ENCODE measurements at places on chromosomes 4 and X.
A peak's percentile ranks its signal among the peaks of the same experiment; 100 is the strongest.

DNA sequence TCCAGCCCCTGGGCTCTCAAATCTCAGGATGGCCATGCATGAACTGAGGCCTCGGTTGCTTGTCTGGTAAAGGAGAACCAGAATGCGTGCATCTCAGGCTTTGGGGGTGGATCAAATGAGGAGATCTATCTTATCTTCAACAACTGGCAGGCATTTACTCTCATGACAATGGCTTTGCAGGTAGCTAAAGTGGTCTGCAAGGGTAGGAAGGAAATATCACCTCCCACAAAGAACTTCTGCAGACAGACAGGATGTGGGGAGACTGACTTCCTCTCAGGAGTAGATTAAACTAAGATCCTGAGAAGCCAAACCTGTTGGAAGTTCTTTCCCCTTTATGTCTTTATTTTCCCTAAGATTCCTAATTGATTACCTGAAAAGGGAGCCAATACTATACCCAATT is 7.8 kb downstream of the LDB2 start:
- no peak for DNase-seq

- peak; percentile 97 for DNase-seq
Measured at GRCh38 chr4:47463235-47463956, at the start of gene COMMD8. Gene COMMD8 (minus strand): TSS chr4:47463702. CDS start chr4:47463651, 51 bp downstream.

GRCh38 chr4:85734424-85734831 is 259.5 kb downstream of the ARHGAP24 start:
- no peak for DNase-seq

DNA sequence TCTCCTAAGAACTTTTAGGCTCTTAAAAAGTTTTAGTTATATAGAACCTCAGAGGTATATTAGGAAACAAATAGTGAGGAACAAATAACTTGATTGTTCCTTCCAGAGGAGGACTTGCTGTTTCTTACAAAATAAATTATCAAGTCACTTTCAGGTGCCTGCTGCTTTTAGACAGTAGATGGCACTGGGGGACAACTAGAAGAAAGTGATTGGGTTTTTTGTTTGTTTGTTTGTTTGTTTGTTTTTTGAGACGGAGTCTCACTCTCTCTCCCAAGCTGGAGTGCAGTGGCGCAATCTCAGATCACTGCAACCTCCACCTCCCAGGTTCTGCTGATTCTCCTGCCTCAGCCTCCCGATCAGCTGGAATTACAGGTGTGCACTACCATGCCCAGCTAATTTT is 35.4 kb upstream of the CDKL5 start:
- DNase-seq = no peak

DNA sequence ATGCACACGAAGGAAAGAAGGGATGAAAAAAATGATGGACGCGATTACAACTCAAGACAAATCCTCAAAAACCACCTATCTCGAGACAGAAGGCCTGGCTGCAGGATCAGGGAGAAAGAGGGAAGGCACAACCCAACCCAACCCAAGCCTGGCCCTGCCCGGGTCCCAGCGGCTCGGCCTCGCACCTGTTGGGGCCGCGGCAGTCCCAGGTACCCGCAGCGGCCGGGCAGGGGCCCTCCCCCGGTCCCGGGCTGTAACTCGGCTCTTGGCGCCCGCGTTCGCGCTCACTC is 464 bp downstream of the RASGEF1B start:
- no peak for DNase-seq

DNA sequence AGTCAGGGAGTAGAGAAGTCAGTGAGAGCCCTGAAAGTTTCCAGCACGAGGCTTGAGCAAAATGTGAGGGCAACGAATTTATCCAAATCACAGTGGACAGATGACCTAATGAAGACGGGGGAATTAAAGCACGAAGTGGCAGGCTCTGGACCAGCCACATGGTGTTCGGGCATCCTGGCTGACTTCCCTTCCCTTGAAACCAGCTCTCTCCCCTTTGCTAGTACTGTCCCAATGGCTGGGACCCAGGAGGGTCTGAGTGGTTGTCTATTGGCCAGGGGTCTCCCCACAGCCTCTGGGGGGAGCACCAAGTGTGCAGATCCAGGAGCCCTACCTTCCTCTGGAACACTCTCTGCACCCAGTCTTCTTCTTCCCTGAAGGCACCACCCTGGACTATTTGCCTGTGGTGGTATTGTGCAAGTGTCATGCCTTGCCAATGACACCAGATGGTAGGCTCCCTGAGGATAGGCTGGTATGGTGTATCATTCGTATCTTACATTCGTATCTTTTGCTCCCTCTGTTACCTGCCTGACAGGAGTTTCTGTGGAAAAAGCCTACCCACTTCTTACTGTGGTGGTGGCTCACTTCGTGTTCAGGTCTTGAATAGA is 2.1 kb downstream of the APLN start:
- no peak for DNase-seq

DNA sequence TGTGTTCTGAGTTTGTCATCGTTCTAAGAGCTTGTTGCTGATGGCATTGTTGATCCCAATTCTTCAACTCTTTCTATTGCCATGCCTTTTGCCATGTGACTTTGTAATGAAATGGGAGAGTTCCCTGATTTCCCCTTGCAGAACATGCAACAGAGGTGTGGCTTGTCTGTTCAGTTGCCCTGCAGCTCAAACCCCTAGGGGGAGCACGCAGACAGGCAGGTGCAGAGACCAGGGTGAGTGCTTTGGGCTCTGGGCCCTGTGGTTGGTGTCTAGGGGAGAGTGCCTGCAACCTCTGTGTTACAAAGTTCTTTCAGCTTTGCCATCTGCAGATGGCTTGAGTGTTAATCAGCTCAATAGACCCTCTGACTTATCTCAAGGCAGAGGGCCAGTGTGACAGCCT is 332.7 kb downstream of the MID1IP1 start:
- peak; percentile 44 for DNase-seq

- no peak for DNase-seq
Measured at GRCh38 chr4:16627999-16628398, 270.4 kb downstream of the LDB2 start.

- DNase-seq = no peak
Measured at GRCh38 chr4:163391756-163392155, 48.1 kb downstream of the NPY5R start.

GRCh38 chr4:118225511-118225910 is 127.3 kb downstream of the PRSS12 start:
- no peak for DNase-seq

DNA sequence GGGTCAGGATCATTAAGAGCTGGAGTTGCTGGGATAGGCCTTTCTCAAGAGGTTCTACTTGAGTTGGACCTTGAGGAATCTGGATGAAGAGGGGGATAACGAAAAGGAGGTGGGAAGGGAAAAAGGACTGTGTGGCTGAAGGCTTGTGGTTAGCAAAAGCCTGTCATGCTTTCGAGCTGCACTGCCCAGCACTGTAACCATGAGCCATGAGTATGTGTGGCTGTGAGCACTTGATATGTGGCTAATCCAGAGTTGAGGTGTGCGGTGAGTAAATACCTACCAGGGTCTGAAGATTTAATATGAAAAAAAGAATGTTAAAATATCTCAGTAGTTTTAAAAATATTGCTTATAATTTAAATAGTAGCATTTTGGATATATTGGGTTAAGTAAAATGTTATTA is 11.4 kb downstream of the TMEM165 start:
- DNase-seq = no peak

GRCh38 chr4:162770761-162771490 is 395.8 kb downstream of the NAF1 start:
- DNase-seq = no peak

GRCh38 chrX:101029665-101030064 is 22.2 kb downstream of the TRMT2B start:
- no peak for DNase-seq

DNA sequence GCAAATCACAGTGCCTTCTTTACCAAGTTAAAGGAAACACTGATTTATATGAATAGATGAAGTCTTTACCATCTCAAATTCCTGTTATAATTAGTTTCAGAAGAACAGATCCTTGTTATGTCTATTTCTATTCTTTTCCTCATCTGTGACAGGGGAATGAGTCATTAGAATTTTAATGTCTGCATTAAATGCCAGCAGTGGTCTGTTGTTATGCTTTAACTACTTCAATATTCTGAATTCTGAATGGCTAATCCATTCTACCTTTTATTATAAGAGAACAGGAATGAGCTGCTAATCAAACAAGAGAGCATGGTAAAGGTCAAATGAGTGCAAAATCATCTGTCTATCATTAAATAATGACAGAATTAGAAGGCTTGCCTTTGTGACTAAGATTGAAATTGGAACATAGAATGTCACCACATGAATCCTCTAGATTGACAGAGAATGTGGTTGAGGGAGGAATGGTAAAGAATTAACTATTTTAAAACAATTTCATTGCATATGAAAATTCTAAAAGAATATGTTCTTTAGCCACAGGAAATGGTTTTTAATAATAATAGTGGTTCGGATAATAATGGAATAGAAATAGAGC is 935.5 kb downstream of the ADGRL3 start:
- no peak for DNase-seq

DNA sequence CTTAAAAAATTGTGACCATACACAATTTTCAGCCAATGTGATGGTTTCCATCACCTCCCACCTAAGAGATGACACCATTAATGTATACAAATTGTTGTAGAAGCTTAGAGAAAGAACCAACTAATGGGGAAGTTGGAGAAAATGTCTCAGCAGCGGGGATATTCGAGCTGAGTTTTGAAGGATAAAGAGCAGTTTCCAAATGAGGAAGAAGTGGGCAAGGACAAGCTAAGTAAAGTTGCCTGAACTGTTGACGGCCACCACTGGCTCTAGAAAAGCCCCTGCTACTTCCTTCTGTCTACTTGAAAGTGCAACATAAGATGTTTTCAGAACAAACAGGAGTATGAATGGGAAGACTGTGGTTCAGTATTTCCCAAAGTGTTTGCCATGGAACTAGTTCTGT is 92.0 kb downstream of the CHRNA9 start:
- DNase-seq = no peak

DNA sequence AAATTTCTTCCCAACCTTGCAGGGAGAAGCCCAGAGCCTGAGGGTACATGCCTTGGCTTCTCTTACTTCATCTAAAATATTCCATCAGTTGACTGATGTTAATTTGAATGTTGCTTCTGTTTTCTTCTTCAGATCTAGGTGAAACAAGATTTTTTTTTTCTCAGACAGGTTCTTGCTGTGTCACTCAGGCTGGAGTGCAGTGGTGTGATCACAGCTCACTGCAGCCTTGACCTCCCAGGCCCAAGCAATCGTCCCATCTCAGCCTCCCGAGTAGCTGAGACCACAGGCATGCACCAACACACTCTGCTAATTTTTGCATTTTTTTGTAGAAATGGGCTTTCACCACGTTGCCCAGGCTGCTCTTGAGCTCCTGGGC is 62.1 kb upstream of the KLF3 start:
- DNase-seq = no peak

DNA sequence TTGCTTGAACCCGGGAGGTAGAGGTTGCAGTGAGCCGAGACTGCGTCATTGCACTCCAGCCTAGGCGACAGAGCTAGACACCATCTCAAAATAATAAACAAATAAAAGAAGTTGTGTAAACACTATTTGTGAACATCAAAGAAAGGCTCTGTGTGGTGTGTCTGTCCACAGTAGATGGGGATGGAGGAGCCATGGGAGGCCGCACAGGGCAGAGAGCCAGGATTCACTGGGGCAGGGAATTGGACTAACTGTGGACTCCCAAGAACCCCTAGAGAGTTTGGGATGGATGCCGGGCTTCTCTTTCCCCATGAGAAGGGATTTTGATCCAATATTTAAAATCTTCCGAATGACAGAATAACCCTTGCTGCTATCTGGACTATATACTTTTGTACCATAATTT is 26.5 kb downstream of the TBC1D1 start:
- DNase-seq = no peak

GRCh38 chrX:129823115-129823514 is 20.6 kb downstream of the ZDHHC9 start:
- DNase-seq = no peak

DNA sequence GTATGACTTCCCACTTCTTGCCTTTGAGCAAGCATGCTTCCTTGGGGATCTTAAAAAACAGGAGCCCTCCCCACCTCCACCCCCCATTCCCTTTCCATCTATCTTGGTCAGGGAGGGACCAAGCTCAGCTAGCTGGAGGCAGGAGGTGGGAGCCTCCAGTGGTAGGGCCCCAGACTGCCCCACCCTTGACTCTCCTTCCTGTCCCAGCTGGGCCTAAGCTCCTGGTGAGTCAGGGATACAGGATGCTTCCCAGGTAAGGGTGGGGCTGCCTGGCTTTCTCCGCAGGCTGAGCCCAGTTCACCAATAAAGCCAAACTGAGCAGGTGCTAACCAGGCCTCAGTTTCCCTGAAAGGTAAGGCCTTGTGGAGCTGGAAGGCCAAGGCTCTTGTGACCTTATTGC is 15.2 kb downstream of the EFNB1 start:
- no peak for DNase-seq

DNA sequence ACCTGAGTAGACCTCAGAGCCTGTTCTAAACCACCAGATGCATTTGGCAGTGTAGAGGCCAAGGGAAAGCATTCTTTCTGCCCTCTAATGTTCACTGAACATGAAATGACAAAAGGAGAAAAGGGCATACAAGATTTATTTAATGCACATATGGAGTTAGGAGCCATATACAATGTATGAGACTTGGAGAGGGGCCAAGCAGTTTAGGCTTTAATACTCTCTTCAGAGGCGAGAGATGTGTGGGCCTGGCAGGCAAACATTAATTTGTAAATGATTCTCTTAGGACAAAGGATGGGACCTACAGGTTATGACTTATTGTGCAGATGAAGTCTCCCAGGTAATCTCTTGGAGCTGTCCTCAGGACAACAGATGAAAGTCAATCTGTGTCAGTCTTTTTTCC is 631.9 kb downstream of the ADGRL3 start:
- no peak for DNase-seq

DNA sequence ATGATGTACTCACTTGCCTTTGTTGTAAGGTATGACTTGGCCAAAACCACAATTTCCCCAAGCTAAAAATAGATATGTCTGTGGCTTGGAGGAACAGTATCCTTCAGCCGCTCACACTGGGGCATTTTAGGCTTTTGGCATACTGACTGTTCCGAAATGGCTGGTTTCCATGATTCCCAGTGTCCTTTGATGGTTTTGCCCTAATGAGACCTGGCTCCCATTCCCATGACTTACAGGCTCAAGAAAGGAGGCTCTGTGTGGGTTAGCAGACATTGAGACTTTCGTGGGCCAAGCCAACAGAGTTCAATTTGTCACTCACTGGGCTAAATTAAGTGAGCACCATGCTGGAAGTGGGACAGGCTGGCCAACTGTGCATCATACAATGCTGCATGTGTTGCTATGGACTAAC is 150.6 kb downstream of the CEP135 start:
- DNase-seq = no peak

GRCh38 chrX:115486510-115486909 is 74.5 kb upstream of the PLS3 start:
- DNase-seq = no peak

- DNase-seq = no peak
Measured at GRCh38 chr4:145939856-145940255, 1.2 kb upstream of the ZNF827 start.

GRCh38 chr4:100926039-100926717 is 408.4 kb upstream of the EMCN start:
- DNase-seq = no peak

DNA sequence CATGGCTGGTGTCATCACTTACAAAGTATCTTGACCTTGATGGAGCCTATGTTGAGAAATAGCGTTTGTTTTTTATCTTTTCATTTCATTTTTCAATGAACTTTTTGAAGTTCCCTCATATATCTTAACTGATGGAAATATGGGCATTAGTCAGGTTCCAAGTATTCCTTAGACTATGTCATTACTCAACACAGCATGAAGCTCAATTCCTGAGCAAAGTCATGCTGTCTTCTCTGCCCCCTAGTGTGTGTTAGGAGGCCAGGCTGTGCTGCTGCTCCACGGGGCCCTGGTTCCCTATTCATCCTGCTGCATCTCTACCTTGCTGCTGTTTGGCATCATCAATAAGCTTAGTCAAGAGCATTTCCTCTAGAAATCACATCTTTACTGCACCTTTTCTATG is 40.9 kb downstream of the GPR143 start:
- DNase-seq = no peak

- DNase-seq = no peak
Measured at GRCh38 chr4:36209941-36210649, 34.2 kb downstream of the ARAP2 start.
